Cardiac muscle cell (in vitro differentiated cells and primary cell): ENCODE measurements at places on chromosomes 6 and 20.

GRCh38 chr6:21235162-21235561 lies 358.4 kb upstream of the SOX4 start:
- no peak for DNase-seq

GRCh38 chr20:10665027-10665561 lies 8.7 kb downstream of the JAG1 start:
- no peak for DNase-seq

DNA sequence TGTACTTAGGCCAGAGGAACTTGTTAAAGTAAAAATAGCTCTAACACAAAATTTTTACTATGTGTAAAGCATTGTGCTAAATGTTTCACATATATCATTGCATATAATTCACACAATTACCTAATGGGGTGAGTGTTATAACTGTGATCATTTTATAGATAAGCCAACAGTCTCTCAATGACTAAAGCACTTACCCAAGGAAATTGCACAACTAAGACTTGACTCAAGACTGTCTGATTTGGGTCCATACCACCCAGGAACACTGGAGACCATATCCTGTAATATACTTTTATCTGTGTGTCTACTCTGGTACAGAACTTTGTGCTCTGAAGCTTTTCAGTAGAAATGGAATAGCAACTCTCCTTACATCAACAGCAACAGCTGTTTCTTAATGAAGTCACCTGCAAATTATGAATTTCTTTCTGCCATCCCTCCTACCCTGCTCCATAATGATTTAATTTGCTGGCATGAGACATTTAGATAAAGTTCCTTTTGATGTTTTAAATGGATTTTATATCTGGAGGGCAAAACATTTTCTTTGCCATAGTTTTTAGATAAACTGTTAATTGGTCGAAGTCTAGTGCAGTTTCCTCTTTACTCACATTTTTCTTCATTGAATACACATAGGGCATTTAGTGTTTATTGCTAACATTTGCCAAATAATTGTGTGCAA lies 47.5 kb downstream of the TSPYL4 start:
- peak; percentile 57 for DNase-seq

GRCh38 chr6:145725570-145725969 lies 9.8 kb downstream of the EPM2A start:
- DNase-seq, result no peak

GRCh38 chr6:55632953-55633352 lies 54.0 kb upstream of the HMGCLL1 start:
- no peak for DNase-seq

GRCh38 chr6:15317934-15318902 lies 72.3 kb downstream of the JARID2 start:
- DNase-seq, result no peak

DNA sequence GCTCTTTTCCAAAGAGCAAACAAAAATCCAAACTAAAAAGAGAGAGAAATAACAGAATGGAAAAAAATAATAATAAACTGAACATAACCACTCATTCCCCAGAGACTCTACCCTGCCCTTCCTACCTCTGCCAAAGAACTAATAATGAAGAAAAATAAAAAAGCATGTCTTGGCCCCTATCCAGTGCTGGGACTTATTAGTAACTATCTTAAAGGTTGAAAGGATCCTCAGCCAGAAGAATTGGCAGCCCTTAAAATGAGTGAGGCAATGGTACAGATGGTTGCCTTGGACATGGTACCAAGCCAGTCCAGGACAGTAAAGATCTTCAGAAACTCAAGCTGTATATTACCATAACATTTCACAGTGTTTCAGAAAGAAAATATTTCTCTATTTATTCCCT lies 279.3 kb downstream of the HACE1 start:
- DNase-seq, result no peak
